ENCODE measurements at places on chromosomes 3 and 15. TPM values are rescaled to one million over a fixed set of nuclear protein-coding genes. Genes with fewer than 3 reads are reported as not detected.

Gene BFSP2
- total RNA-seq, result not detected

Gene MUC4
- not detected for total RNA-seq

Gene GOLGA8K
- total RNA-seq, result not detected

Gene IGF1R
- 17.7 TPM for total RNA-seq

All from cardiac atrium fibroblast (primary cell).